ENCODE measurements at places on chromosomes 12 and 14.

- no peak for DNase-seq
Observed at GRCh38 chr12:14601692-14602478, 34.2 kb upstream of the PLBD1 start.

- no peak for DNase-seq
Observed at GRCh38 chr12:62372134-62372533, 94.5 kb upstream of the MON2 start.

DNA sequence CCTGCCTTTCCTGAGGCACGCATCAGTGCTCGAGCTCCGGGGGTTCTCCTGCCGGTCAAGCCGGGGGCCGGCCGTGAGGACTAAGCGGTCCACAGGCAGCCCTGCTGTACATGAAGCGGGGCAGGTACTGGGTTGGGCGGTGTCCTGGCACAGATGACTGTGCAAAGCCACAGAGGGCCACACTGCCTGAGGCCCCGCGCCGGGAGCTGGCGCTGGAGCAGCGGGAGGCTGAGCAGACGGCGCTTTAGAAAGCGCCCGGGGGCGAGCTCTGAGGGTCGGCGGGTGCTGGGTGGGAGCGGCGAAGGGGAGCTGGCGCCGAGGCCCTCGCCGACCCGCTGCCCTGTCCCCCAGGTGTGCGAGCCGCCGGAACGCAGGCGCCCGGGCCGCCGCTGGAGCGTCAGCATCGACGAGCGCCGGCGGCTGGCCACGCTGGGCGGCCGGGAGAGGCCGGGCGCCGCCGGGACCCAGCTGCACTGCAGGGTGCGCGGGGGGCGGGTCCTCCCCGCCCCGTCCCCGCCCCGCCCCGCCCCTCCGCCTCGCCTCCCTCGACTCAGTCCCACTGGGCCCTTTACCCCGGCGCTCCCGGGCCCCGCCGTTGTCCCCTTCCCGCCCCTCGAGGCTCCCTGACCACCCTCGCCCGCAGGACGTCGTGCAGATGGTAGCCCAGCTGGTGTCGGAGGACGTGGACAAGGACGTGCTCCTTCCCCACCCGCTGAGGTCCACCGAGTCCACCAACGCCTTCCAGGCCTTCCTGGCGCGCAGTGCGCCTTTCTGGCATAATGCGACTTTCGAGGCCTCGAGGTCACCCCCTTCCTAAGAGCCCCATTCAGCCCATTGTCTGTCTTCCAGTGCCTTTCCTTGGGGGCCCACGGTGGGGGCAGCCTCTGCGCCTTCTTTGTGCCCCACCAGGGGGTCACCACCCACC lies 8.3 kb upstream of the MTA1 start:
- DNase-seq = no peak

DNA sequence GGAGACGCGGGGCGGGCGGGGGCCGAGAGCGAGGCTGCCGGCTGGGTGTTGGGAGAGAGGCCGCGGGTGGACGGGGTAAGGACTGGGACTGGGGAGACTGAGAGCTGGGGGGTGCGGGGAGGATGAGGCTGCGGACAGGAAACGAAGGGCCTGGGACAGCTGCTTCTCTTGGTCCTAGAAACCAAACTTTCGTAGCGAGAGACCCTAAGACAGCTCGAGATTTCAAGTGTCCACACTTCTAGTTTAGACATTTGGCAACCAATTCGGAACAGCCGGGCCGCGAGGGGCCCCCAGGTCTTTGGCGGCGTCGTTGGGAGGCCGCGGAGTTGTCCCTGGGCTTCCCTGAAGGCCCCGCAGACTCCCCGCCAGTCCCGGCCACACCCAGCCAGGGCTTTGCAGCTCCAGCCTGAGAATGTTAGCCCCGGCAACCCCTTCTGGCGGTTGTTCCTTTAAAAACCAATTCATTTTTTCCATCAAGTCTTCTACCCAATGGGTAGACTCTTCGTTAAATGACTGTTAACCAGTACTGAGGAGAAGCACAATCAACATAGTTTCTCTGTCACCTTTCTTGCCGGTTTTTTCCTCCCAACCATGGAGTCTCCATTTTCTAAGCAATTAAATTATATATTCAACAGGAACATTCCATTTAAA lies 11.5 kb downstream of the NKX2-1 start:
- DNase-seq = no peak

GRCh38 chr12:76201316-76201715 lies 116.8 kb upstream of the NAP1L1 start:
- no peak for DNase-seq

DNA sequence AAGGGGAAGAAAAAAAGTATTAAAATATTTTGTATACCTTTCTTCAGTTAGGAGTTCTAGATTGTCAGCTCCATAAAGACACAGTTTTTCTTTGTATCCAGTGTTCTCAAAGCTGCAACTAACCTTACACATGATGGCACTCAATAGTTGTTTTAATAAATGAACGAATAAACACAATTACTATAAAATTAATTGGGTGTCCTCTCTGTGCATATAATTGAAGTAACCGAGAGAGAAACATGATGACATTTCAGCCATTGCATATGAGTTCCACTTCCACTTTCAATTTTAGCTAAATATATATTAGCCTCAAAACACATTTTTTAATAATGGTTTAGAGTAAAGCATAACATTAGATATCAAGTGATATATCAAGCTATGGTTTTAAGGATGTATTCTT lies 671.2 kb downstream of the LRFN5 start:
- no peak for DNase-seq

DNA sequence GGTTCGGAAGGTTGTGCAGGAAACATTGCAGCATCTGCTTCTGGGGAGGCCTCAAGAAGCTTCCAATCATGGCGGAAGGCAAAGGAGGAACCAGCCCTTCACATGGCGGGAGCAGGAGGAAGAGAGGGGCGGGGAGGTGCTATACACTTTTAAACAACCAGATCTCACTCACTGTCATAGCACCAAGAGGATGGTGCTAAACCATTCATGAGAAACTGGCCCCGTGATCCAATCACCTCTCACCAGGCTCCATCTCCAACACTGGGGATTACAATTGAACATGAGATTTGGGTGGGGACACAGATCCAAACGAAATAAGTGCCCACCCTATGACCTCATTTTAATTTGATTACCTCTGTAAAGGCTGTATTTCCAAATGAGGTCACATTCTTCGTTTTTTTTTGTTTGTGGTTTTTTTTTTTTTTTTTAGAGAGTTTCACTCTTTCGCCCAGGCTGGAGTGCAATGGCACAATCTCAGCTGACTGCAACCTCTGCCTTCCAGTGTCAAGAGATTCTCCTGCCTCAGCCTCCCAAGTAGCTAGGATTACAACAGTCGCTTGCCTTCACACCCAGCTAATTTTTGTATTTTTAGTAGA lies 11.4 kb upstream of the ORAI1 start:
- DNase-seq = no peak

DNA sequence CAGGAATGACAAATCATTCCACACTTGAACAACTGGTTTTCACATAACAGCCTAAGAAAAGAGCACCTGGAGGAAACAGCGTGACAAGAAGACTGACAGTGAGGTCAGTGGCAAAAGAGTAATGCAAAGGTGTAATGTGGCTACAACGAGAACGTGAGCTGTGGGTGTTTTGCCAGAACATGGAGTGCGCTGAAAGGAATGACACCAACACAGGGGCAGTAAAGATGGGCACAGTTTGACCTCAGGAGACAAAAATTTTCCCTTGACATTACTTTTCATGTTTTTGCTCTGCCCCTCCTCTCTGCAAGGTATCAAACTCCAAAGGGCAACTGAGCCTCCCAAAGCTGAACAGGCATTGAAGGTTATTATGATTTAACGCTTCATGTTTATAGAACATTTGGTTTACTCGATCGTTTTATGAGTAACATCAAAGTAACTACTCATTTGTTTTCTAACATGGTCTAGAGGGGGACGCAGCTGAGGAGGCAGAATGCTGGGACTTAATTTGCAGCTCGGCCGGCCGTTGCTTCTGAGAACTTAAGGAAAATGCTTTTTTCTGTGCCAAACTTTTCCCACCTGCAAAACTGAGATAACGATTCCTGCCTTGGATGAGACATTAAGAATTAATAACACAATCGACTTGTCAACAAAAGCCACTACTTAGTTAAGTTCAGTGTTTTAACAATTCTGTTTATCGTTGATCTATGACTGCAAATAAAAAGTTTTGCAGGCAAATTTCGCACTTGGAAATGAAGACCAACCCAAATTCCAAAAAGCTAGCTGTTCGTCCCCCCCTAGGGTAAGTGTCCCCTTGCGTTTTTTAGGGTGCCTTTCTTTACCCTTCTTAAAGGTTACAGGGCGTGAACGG lies 954 bp downstream of the HAUS4 start:
- DNase-seq = no peak

All from activated CD4-positive, CD25-positive, alpha-beta regulatory T cell (primary cell).